ENCODE measurements at places on chromosomes 11 and 22.
A peak's percentile ranks its signal among the peaks of the same experiment; 100 is the strongest.

- no peak for DNase-seq
Measured at GRCh38 chr11:61049063-61049377, 53.3 kb upstream of the CD5 start.

- DNase-seq, result peak; percentile 0
Measured at GRCh38 chr11:120303004-120303637, 22.0 kb upstream of the TLCD5 start.

DNA sequence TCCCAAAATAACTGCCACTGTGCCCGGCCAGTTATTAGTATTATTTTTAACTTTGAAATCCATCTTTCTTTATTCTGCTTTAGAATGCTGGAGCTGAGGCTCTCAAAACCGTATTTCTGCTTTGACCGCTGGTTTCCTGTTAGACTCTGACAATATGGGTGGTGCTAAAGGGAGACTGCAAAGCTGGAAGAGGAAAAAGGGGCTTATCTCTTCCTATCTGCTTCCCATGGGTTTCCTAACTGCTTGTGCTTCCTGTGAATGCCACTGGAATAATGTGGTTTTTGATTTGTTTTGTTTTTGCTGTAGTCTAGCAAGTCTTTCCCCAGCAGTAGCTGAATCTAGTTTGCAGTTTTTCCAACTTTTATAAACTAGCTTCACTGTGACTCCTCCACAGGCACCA lies 43.6 kb downstream of the XRRA1 start:
- no peak for DNase-seq

DNA sequence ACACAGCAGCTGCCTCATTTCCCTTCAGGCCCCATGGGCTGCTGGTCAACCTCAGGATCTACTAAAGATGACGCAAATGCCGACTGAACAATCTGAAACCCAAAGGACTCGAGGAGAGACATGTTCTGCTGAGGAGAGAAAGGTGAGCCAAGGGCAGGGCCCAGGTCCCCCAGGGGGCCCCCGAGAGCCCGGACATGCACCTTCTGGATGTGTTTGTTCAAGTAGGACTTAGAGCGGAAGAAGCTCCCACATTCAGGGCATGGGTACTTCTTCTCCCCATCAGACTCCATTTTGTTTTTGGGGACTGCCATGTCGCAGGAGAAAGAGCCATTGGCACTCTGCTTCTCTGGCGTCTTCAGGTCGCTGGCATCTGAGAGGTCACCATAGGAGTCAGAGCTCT lies 19.3 kb downstream of the PATZ1 start:
- no peak for DNase-seq

- DNase-seq, result no peak
Measured at GRCh38 chr22:49553518-49554295, 274.0 kb downstream of the BRD1 start.

- no peak for DNase-seq
Measured at GRCh38 chr11:73645972-73646631, at the start of gene PLEKHB1. PLEKHB1 (plus strand) TSS chr11:73646581; CDS start chr11:73646609, 28 bp downstream.

DNA sequence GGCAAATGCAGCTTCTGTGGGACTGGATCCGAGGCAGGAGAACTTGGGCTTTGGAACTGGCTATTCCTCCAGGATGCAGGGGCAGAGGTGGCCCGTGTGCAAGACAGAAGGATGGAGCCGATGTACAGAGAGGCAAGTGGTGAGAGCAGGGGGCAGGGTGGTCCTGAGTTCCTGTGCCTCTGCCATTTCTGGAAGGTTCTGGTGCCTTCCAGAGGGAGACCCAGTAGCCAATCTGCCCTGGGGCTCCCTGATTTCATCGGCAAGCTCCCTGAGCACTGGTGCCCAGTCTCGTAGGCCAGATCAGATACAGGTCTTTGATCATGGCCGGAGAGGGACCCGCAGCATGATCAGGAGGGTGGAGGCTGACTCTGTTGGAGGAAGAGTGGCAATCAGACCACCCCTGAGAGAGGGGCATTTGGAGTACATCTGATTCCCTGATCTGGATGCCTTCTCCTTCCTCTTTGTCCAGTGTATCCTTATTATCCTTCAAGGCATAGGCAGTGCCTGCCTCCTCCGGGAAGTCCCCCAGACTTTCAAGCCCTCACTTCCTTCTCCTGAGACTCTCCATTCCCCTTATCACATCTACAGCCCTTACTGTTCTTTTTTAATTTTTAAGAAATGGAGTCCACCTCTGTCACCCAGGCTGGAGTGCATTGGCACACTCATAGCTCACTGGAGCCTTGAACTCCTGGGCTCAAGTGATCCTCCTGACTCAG lies 9.7 kb downstream of the MRGPRD start:
- no peak for DNase-seq

DNA sequence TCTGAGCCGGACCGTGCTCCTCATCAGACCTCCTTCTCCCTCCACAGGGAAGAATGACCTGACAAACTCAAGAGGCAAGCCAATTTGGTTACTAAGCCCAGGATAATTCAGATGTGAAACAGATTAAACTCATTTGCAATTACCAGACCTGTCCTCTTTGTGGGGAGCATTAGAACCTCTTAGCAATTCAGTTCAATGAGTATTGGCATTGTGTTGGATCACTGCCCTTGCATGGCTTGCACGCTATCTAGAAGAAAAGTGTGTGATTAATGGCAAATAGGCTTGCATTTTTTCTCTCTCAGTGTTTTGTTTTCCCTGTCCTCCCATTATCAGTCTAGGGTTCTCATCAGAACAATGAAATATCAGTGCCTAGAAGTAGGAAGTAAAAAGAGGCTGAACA lies 365.6 kb downstream of the OPCML start:
- no peak for DNase-seq

DNA sequence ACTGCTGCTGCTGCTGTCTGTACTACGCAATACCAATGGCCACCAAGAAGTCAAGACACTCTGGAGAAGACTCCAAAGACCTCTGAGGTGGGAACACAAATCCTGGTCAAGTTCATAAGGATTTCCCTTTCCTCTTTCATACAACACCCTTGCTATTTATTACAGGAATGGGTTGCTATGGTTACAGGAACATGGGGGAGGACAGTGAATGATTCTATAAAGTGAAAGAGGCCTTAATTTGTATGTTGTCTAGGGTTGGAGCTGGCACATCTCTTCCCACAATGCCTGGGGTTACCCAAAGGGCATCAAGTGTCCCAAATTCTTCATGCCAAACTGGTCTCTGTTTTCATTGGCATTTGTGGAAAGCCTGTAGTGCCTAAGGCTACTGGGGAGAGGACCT lies 11.4 kb upstream of the SEC14L3 start:
- no peak for DNase-seq

- DNase-seq, result no peak
Measured at GRCh38 chr11:69721745-69722144, 17.9 kb upstream of the FGF19 start.

- DNase-seq, result no peak
Measured at GRCh38 chr11:2892215-2892966, 6.8 kb upstream of the CDKN1C start.

- DNase-seq, result no peak
Measured at GRCh38 chr11:15837901-15838489, 518.4 kb downstream of the SOX6 start.

DNA sequence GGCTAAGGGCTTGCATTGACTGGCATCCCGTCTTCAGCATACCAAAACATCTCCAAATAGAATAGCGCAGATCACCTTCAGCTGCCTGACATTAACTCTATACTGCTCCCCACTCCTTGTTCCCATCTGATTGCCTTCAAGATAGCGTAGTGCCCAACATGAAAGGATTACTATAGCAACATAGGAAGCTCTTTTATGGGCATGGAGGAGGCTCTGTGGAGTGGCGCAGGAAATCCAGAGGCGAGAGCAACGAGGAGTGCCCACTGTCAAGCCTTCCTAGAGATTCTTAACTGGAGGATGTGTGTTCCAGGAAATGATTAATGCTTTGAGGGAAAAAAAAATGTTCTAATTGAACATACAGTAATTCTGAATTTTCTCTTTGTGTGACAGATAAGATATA lies 213.3 kb downstream of the CADM1 start:
- no peak for DNase-seq

DNA sequence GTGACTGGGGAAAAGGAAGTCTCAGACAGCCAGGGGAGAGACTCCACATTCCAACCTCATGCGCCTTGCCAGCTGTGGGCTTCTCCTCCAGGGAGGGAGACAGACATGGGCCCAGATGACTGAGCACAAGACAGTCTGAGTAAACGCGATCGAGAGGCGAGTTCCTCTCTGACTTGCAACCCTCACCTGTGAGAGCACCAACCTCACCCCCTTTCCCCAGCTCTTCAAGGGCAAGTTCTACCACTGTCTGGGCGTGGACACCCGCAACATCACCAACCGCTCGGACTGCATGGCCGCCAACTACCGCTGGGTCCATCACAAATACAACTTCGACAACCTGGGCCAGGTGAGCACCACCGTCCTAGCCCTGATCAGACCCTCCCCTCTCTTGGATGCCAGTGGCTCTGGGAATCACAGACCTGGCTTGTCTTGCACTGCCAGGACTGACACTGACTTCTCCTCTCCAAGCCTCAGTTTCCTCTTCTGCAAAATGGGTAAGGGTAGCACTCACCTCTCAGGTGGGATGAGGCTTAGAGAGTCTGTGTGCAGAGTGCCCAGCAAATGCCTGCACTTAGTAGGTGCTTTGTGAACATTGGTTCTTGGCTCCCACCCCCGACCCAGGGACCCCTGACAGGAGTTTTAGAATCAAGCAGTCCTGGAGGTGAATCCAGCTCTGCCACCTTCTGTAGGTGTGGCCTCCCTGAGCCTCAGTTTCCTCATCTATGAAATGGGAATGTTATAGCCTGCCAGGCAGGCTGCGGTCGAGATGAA lies 95.3 kb downstream of the CACNA1I start:
- DNase-seq, result no peak

DNA sequence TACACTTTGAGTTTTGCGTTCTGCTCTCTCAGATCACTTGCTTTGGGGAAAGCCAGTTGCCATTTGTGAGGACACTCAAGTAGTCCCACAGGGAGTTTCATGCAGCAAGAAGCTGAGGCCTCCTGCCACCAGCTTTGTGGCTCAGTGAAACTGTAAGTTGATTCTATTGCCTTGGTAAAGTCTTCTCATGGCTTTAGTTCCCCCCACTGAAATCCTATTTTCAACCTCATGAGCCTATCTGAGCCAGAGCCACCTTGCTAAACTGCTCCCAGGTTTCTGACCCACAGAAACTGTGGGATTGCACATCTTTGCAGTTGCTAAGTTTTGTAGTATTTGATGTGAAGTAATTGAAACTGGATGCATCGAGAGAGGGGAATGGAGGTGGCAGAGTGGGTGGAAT lies 85.4 kb upstream of the TOP3B start:
- DNase-seq, result no peak

GRCh38 chr11:130189492-130190210 lies 30.1 kb downstream of the ST14 start:
- DNase-seq, result no peak

GRCh38 chr11:113505541-113506375 lies 30.6 kb upstream of the DRD2 start:
- no peak for DNase-seq

- DNase-seq, result no peak
Measured at GRCh38 chr22:26484360-26484706, 656 bp downstream of the SRRD start.

DNA sequence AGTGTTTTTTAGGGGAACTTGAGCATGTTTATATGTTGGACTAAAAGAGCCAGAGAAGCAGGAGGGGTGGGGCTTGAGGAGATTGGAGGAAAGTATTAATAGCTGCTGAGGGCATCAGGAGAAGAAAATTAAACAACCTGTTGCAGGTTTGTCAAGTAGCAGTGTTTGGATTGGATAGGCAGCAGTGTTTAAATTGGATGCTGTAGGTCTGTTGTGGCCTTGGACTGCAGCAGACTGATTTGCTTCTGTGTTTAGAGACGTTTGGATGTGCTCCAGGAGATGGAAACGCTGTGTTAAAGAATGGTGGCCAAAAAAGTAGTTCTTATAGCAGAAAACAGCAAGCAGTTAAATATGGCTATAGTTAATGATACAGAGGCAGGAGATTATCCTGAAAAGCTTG lies 5.7 kb downstream of the EIF3L start:
- no peak for DNase-seq

DNA sequence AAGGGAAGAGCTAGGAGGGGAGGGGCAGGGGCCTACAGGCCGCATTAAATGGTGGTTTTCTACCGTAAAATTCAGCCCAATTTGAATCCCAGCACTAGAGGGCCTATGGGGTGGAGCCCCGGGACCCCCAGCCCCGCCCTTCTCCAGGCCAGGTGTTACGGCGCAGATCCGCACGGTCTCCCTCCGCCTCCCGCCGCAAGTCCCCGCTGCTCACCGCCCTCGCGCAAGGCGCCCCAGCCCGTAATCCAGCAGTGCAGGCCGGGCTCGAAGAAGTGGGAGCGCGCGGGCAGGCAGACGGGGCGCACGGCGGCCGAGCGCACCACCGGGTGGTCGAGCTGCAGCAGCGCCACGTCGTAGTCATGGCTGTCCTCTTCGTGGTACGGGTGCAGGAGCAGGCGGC lies 17.3 kb downstream of the KCTD17 start:
- DNase-seq, result no peak

- no peak for DNase-seq
Measured at GRCh38 chr11:1844221-1845094, 5.7 kb downstream of the TNNI2 start.

DNA sequence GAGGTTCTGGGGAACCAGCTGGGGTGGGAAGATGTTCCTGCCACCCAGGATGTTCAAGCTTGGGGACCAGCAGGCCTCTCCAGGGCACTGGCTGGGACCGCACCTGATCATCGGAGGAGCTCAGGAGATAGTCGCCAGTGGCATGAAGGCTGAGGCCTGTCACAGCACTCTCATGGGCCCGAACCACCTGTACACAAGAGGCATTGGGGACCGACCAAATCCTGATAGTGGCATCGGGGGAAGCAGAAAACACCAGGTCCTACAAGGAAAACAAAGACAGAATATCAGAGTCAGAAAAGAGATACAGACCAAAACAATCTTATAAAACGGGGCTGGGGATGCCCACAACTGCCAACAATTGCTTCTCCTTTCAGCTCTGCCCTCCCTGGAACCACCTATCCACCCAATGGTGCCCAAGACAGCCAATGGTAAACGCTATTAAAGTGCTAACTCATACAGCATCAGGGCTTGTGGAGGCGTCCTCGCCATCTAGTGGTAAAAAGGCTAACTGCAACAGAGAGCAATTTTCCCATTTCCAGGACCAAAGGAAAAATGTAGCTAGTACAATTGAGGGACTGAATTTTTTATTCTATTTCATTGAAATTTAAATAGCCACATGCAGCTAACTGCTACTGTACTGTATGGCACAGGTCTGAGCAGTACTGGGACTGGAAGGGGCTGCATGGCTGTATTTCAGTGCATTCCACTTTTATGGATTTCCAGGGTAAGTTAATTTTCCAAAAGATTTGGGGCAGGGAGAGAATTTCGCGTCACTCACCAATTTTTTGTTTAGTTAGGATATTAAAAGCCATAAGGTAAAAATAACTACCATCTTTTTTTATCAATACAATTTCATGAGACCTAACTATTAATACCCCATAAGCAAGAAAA lies 7.1 kb downstream of the PRPF19 start:
- no peak for DNase-seq
